AML-193 (cell line): ENCODE measurements at places on chromosomes 6 and 20.

DNA sequence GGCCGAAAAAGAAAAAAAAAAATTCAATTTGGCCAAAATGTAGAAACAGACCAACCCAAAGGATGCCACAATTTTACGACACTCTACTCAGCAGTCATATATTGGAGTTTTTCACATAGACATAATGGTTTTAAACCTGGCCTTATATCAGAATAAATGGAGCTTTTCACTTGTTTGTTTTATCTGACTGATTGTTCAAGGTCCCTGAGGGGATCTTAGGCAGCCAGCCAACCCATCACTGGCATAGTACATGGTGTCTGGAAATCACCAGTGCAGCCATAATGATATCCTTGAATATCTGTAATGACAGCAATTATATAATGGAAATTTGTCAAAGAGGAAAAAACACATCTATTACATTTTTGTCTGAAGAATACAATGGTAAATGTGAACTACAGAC lies 96.9 kb downstream of the PRSS35 start:
- DNase-seq = no peak

DNA sequence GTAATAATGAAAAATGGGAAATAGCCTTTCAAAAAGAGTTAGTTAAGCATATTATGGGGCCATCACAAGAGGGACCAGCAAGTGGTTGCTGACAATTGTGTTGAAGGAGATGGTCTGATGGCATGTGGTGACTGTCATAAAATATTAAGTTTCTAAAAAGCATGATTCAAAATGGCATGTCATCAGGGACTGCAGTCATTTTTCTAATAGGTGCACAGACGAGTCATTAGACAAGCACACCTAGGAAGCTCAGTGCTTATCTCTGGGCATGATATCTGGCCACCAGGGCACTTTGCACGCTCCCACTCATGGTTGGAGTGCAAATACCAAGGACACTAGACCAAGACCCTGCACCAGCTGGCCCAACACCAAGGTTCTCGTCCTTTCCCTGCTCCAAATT lies 226.5 kb downstream of the ANKRD60 start:
- DNase-seq = no peak

DNA sequence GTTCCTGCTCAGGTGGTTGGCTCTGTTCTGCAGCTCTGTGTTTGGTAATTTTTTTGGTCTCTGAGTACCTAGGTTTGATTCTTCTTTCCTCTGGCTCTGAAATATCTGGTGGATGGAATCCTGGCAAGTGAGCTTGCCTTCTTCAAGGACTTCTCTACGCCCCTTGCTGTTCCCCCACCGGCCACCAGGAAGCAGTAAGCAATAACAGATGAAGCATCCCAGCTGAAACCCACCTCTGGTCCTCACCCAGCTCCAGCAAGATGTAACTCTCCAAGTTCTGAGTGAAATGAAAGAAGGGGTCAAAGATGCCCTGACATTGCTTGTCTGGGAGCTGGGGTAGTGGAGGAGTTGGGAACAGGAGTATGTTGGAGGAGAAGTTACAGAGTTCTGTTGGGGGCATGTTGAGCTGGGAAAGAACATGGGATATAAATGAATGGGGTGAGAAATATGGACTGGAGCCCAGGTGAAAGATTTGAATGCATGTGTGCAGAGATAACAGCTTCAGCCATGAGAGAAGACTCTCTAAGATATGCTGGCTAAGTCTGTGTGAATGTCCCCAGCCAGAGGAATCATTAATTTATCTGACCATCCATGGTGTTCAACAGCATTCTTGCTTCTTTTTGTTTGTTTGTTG lies 51.3 kb upstream of the GLP1R start:
- peak; percentile 28 for DNase-seq

DNA sequence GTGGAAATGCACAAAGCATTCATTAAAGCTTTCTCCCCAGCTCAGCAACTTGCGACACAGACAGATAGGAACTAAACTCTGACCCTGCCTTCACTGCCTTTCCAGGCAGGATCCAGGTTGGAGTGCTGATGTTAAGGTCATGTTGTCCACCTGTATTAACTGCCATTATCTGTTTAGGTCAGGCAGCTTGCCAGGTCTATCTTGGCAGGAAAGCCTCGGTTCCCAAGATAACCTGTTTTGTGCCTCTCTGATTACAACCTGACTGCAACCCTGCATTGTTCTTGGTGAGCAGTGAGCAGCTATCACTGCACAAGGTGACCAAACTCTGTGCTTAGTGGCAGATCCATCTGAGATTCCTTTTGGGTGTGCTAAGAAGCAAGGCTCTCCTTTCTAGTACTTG lies 23.2 kb upstream of the ELOVL2 start:
- no peak for DNase-seq

DNA sequence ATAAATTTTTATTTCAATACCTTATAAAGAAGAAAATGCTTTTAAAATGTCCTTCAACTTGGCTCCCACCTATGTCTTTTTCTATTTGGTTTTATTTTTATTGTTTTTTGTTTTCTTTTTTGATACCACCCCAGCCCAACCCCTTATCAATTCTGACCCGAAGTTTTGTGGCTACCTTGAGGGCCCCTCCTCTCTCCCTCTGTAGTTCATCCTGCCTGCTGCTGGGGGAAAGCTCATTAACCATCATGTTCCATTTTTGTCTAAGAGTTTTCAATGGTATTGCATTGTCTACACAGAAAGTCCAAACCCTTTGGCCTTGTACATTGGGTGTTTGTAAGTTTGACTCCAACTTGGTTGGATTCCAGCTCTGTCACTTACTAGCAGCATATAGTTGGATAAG lies 5.3 kb upstream of the CSNK2A1 start:
- DNase-seq = no peak

GRCh38 chr6:81744131-81744530 lies 8.3 kb downstream of the TENT5A start:
- DNase-seq = peak; percentile 85

DNA sequence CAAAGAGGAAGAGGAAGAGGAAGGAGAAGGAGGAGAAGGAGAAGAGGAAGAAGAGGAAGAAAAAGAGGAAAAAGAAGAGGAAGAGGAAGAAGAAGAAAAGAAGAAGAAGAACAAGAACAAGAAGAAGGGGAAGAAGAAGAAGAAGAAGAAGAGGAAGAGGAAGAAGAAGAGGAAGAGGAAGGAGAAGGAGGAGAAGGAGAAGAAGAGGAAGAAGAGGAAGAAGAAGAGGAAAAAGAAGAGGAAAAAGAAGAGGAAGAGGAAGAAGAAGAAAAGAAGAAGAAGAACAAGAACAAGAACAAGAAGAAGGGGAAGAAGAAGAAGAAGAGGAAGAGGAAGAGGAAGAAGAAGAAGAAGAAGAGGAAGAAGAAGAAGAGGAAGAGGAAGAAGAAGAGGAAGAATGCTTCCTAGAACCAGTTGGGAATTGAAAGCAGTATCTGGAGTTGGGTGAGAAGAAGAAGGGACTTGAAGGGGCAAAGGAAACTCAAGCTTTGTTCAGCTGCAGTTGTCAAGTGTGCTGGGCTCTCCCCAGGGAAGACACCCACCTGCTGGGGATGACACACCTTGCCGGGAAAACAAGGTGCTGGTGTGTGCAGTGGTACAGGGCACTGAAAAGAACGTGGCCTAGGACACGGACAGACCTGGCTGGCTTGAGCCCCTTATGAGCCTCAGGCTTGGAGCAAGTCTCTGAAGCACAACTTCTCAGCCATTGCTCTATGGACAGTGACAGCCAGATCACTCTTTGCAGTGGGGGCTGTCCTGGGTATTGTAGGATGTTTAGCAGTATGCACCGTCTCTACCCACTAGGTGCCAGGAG lies 30.1 kb upstream of the ARFGEF2 start:
- DNase-seq = no peak

DNA sequence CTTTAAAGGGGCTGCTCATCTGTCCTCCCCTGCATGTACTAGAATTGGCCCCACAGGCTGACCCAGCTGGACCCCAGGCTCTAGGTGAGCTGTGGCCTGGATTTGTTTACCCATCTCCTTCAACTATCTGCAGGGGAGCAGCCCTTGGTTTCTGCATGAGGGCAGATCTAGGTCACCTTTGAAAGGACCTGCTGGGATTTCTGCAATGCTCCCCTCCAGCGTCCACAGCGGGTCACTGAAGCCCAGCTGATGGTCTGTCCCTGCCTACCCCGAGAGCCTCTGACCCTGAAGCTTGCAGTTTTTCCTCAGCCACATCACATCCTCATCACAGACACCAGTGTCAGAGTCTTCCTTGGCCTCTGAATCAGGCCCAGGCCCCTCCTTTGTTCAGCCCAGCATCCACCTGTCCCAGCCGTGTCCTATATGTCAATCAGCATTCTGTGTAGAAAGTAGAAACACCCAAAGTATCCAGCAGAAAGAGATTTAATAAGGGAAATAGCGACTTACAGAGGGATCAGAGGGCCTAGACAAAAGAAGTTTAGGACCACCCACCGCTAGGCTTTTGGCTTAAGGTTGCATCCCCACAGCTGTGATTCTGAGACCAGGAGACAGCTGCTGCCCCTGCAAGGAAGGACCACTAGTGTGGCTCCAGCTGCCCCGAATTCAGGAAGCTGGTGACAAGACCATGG lies 243.1 kb downstream of the LRFN2 start:
- DNase-seq = no peak

- DNase-seq = no peak
Observed at GRCh38 chr20:8542110-8542486, 410.0 kb downstream of the PLCB1 start.

DNA sequence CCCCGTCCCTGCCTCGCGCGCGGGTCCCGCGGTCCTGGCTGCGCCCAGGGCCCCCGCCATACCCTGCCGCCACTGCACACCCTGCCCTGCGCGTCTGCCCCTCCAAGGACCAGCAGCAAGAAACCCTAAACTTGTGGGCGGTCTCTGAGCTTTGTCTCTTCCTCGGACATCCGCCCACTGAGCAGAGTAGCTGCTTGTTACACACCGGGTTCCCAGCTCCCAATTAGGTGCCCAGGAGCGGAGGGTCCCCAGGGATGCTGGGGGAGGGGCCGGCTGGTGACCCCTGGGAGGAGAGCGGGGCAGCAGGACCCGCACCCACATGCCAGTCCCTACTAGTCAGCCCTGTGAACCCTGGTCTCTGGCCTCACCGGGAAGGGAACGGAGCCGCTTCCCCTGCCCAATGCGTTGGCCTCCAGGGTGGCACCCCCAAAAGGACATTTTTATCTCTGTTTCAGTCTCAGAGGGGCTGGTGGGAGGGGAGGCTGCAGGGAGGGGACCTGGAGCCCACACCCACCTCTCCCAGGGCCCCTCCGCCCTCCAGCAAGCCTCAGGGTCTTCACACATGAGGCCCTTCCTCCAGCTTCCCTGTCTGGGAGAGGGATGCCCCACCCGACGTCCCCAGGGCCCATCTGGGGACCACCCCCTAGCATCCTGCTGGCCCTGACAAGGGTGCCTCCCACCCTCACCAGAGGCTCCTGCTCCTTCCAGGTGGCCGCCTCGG lies 10.5 kb downstream of the STMN3 start:
- no peak for DNase-seq

GRCh38 chr20:50804437-50805348 lies 9.8 kb downstream of the BCAS4 start:
- DNase-seq = no peak

DNA sequence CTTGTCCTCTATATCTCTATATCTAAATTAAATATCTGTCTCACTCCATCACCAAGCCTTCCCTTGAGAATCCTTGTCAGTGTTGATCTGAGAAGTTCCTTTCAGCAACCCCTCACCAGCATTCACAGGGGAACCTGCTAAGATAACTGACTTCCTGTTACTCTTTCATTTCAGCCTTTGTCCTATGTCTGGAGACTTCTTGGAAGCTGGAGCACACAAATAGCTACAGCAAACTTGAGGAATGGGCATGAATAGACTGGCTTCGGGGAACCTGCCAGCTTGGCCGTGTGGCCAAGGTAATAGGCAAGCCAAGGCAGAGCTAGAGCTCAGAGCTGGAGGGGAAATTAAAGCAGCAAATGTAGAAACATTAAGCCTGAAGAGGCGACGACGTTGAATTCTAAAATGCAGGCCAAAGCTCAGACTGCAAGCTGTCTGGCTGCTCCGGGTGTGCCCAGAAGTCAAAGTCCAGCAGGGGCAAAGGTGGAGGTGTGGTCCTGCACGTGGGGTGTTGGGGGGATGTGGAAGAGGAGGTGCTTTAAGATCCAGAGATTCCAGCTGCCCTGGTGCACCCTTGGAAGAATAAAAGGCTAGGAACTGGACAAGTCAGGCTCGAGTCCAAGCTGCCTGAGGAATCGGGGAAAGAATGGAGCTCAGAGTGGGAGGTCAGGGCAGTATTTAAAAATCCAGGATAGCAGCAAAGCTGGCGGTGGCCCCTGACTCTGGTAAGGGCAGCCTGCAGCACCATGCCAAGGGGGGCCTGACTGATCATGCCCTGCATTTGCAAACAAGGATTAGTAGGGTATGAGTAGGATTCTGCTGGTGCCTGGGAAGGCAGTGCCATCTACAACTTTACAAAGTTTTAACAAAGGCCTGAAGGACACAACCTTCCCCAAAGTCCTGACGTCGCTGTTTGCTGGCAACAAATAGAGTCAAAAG lies 185.0 kb upstream of the SGK1 start:
- no peak for DNase-seq

GRCh38 chr6:156169371-156169770 lies 607.8 kb upstream of the ARID1B start:
- no peak for DNase-seq

DNA sequence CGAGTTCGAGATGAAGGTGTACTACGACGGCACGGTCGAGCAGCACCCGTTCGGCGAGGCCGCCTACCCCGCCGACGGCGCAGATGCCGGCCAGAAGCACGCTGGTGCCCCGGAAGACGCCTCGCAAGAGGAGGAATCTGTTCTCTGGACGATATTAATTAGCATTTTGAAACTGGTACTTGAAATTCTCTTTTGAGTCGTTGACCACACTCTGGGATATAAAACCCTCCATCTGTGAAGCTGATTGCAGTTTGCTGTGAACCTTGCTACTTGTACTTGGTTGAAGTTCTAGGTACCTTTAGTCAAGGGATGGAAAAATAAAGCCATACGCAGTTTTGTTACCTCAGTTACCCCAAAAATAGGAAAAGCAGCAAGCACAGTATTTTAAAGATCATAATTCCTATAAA lies 917 bp downstream of the C6orf120 start:
- no peak for DNase-seq

DNA sequence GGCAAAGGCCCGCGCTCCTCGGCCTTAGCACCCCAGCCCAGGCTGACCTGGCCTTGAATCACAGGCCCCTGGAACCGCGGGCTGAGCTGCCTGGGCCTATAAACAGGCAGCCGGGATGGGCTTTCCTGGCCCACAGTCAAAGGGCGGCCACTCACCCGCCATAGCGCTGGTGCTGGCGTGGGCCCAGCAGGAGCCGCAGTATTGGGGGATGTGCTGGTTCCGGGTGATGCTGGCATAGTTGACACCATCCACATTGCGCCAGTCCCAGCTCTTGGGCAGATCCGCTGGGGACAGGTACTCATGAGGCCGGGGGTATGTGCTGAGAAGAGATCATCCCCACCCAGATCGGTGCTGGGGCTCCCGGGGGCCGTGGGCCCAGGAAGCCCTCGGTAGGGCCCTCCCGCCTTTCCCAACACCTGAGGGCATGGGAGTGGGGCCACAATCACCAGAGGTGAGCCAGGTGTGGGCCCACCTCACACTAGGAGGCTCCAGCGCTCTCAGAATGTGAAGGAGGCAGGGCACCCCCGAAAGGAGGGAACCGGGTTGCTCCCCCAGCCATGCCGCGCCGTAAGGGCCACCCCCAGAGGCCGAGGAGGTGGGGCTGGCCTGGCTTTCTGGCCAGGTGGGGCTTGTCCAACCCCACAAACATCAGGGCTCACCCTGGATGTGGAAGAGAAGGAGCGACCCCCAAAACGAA lies 739 bp downstream of the CTSZ start:
- no peak for DNase-seq
